Large intestine (tissue), 12 donors: ENCODE measurements at places on chromosomes 3 and 15. TPM values are rescaled to one million over a fixed set of nuclear protein-coding genes. Genes with fewer than 3 reads are reported as not detected.

The MAGI1 gene
- 31.2 TPM for polyA plus RNA-seq

The CLDND1 gene
- polyA plus RNA-seq = 111 TPM

The FAM162A gene
- 60.4 TPM for polyA plus RNA-seq

The TJP1 gene
- 62.9 TPM for polyA plus RNA-seq

The PLAAT1 gene
- polyA plus RNA-seq = 0.24 TPM

The ADCY5 gene
- 10.6 TPM for polyA plus RNA-seq

The HRG gene
- polyA plus RNA-seq = 0.04 TPM

The TYRO3 gene
- polyA plus RNA-seq = 36.6 TPM

The ENTPD3 gene
- 4.3 TPM for polyA plus RNA-seq

The FEZF2 gene
- not detected for polyA plus RNA-seq

The FGD5 gene
- 6.3 TPM for polyA plus RNA-seq

The HTD2 gene
- polyA plus RNA-seq = 14.7 TPM

- H3K36me3 ChIP-seq = no peaks in the 10 kb centered on the region
- DNase-seq = no peak
- no peak overlapping the region for H3K27ac ChIP-seq
- no peak overlapping the region for H3K4me3 ChIP-seq
- H3K4me1 ChIP-seq = peaks cover 7% of the 10 kb centered on the region
- H3K27me3 ChIP-seq = no peaks in the 10 kb centered on the region
These were observed 23.9 kb upstream of the CTNNB1 start for GRCh38 chr3:41175365-41175764.

GRCh38 chr15:91890614-91891013 is 37.1 kb downstream of the SLCO3A1 start:
- H3K4me1 ChIP-seq = peaks cover 9% of the 10 kb centered on the region
- no peak for DNase-seq
- H3K36me3 ChIP-seq = no peaks in the 10 kb centered on the region

DNA sequence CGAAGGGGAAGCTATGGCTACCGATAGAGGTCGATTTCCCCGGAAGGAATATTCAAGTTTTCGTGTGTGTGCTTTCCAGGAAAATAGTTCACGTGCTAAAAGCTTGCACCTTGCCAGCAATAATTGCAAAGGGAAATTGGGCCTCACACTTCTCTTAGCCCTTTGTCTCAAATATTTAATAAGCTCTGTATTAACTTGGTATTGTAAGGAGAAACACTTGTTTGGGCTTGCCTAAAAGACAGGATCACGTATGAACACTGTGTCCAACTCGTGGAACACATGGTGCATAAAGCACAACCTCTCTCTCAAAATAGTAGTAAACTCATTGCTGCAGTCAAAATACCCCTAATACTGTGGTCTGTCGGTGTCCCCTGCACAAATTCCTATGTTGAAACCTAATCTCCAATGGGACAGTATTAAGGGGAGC is 352 bp upstream of the TMF1 start:
- H3K36me3 ChIP-seq = peaks cover 25% of the 10 kb centered on the region
- H3K4me1 ChIP-seq = peaks cover 3% of the 10 kb centered on the region
- DNase-seq = no peak
- peak overlapping the region; percentile 96 for H3K27ac ChIP-seq
- peak overlapping the region; percentile 99 for H3K4me3 ChIP-seq

GRCh38 chr15:47742742-47743141 is 25.4 kb downstream of the SEMA6D start:
- peaks cover 8% of the 10 kb centered on the region for H3K36me3 ChIP-seq
- no peak for DNase-seq
- no peak overlapping the region for H3K27ac ChIP-seq
- no peaks in the 10 kb centered on the region for H3K27me3 ChIP-seq

DNA sequence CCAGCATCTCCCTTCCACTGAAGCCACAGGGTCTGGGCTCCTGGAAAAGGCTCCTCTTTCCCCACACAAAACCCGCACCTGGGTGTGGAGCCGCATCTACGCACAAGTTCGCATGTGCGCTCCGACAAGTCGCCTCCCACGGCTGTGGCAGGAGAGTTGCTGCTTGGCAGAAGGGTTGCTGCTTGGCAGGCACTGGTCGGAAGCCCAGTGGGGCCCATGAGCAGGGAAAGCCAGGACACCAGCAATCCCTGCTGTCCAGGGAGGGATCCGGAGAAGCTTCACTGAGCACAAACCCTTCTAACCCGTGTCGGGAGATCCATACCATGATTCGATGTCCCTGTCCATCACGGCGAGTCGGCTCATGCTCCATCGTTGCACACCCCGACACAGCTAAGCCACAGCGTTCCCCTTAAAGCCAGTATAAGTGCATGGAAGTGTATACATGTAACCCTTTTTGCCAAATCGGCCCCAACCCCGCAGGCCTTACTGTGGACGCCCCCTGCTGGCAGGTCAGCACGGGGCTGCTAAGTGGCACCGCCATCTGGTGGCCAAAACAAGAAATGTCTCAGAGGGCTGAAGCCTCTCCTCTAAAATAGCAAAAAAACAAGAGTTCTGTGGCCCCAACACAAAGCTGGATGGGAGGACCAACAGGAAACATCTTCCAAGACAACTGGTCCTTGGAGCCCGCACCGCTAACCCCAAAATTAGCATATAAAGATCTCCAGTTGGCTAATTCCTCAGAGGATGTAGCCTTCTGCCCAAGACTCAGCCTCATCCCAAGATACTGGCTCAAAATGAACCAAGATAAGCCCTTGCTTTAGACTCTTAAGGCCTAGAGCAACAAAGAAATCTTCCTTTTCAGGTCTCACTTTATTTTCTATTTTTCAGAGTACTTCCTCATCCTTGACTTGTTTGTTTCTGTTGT is 8.3 kb downstream of the ANKRD63 start:
- peaks cover 3% of the 10 kb centered on the region for H3K4me1 ChIP-seq
- DNase-seq = peak; percentile 61
- no peak overlapping the region for H3K4me3 ChIP-seq
- H3K27me3 ChIP-seq = peaks cover 16% of the 10 kb centered on the region
- no peak overlapping the region for H3K27ac ChIP-seq
- H3K36me3 ChIP-seq = peaks cover 21% of the 10 kb centered on the region

- no peaks in the 10 kb centered on the region for H3K27me3 ChIP-seq
- H3K27ac ChIP-seq = no peak overlapping the region
- H3K36me3 ChIP-seq = peaks cover 31% of the 10 kb centered on the region
- no peak for DNase-seq
- no peaks in the 10 kb centered on the region for H3K4me1 ChIP-seq
These were observed 75.2 kb downstream of the CHSY1 start for GRCh38 chr15:101176625-101177024.

DNA sequence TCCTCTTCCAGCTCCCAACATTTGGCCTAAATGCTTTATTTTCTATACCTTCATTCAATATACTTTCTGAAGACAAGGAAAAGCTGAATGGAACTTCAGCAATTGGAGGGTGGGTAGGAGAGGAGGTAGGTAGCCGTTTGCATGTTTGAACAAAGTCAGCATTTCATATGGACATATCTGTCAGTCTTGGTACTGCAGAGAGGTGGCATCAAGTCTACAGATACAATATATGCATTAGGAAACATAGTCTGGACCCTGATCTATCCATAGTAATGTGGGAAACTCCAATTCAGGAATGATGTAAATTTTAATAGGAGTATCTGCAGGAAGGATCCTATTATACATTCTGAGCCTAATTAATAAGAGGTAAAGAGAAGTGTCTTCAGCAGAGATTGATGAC is 526.4 kb downstream of the MECOM start:
- no peaks in the 10 kb centered on the region for H3K4me1 ChIP-seq
- no peaks in the 10 kb centered on the region for H3K27me3 ChIP-seq
- H3K36me3 ChIP-seq = peaks cover 2% of the 10 kb centered on the region

GRCh38 chr3:48318713-48319468 is 14.6 kb downstream of the SPINK8 start:
- H3K27me3 ChIP-seq = peaks cover 2% of the 10 kb centered on the region
- no peaks in the 10 kb centered on the region for H3K4me1 ChIP-seq
- no peak overlapping the region for H3K27ac ChIP-seq
- H3K4me3 ChIP-seq = no peak overlapping the region

GRCh38 chr3:82281205-82281604 is 519.8 kb upstream of the GBE1 start:
- no peak overlapping the region for H3K4me3 ChIP-seq
- no peak for DNase-seq
- H3K27ac ChIP-seq = no peak overlapping the region
- H3K27me3 ChIP-seq = no peaks in the 10 kb centered on the region

DNA sequence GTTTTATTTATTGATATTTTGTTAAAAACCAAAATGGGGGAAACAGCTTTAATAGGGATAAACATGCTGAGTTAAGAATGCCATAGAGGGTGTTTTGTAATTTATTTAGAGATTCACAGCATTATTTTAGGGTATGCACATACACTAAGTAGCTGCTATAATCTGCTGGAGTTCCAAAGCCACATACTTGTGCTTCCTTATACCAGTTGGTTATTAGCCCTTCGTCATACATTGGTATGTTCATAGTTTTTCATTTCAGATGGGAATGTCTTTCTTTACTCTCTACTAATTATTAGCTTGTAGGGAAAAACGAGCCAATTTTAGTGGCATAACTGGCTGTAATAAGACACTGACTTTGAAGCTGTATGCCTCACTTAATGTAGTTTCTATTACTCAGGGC is 74.9 kb downstream of the PFN2 start:
- no peak overlapping the region for H3K4me3 ChIP-seq
- no peaks in the 10 kb centered on the region for H3K4me1 ChIP-seq
- peaks cover 8% of the 10 kb centered on the region for H3K36me3 ChIP-seq
- no peak for DNase-seq
